D721Med (cell line): ENCODE measurements at places on chromosomes 3 and 15.

GRCh38 chr15:59689626-59690236 is 611 bp upstream of the BNIP2 start:
- no peak for DNase-seq

DNA sequence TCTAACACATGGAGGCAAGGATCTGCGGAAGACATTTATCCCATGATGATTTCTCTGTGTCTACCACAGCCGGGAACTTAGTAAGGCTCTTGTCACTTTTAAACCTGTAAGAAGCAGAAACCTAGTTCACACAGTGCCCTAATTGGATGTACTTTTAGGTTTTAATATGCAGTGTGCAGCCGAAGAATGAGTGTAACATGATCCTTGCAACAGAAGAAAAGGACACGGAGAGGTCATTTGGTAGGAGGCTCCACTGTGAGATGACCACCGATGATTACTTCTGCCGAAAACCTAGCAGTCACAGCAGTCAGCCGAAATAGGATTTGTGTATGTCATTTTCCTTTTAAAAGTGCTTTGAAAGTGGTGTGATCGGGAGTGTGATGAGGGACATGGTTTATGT is 6.8 kb downstream of the CACNA1D start:
- no peak for DNase-seq

GRCh38 chr3:104101736-104102135 is 1265.0 kb upstream of the ALCAM start:
- no peak for DNase-seq

- DNase-seq: no peak
Measured at GRCh38 chr3:193894121-193894863, 241.7 kb upstream of the HES1 start.

GRCh38 chr15:38554354-38554753 is 10.3 kb downstream of the RASGRP1 start:
- no peak for DNase-seq
